Activated CD4-positive, alpha-beta T cell treated with anti-CD3 and anti-CD28 coated beads for 48 hours (primary cell): ENCODE measurements at places on chromosomes 3 and 15.

DNA sequence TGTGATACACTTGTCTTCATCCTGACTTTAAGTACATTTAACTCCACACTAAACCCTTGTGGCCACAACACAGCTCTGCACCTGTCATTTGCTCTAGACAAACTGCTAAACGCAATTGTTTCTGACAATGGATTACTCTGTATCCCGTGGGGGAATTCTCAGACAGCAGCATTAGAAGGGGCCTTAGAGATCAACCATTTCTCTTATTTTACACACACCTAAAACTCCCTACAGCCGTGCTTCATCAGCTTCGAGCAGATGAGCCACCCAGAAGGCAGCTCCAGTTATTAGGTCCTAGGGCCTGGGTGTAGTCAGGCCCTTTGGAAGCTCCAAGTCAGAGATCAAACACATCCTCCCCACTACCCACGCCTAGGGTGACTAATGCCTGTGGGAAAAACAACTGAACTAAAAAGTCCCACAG is 1.3 kb upstream of the IL12A start:
- DNase-seq: peak; percentile 13

DNA sequence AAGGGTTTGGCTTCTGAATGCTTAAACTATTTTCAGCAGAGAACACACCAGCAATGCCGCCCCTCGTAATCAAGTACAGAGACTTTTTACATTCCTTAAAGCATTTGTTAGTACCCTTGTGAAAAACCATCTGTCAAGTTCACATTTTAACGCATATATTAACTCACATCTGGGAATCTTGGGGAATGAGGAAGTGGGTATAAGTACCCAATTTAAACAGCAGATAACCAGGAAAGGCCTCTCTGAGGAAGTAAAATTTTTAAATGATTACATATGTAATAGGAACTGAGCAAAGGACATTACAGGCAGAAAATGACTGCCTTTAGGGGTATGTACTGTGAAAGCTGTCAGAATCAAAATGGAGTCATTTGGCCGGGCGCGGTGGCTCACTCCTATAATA is 12.8 kb upstream of the CFAP44 start:
- no peak for DNase-seq

DNA sequence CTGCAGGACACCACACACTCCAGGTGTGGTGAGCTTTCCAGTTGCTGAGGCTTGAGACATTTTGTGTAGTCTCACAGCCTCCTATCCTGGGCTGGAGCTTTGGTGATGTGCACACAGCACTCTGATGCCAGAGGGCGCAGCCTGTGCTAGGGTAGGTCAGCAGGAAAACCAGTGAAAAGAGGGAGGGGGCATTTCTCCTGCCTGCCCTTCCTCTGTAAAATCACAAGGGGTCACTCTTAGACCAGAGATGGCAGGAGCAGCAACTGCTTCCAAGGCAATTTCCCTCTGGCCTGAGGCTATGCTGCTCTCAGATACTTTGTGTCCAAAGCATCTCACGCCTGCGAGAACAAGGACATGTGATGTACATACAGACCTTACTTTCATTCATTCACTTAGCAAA is 16.5 kb upstream of the MUSTN1 start:
- peak; percentile 36 for DNase-seq

GRCh38 chr15:25784876-25785640 is 78.1 kb downstream of the ATP10A start:
- no peak for DNase-seq

- no peak for DNase-seq
Measured at GRCh38 chr15:41810651-41811431, 17.1 kb upstream of the JMJD7 start.

- DNase-seq: no peak
Measured at GRCh38 chr3:87796137-87796842, 262.5 kb downstream of the CGGBP1 start.

- no peak for DNase-seq
Measured at GRCh38 chr15:40034186-40034946, 4.6 kb downstream of the SRP14 start.
